ENCODE measurements at places on chromosomes 7 and 10.
A peak's percentile ranks its signal among the peaks of the same experiment; 100 is the strongest.

DNA sequence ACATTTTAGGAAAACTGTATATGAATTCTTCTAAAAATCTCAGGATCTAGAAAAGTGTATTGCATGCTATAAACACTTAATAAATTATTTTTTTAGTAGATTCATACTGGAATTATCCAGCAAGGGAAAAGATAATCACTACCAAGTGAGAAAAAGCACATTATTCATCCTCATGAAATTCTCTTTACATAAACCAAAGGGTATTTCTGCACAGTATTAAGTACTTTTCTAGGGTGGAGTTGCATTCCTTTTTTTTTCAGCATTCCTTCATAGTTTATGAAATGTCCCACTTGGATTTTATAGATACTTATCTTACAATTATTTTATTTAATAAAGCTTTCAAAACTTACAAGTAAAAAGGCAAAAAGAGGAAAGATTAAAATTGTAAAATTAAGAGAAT, 403.3 kb downstream of the HGF start:
- DNase-seq, result no peak

GRCh38 chr7:47502240-47502877, 79.6 kb downstream of the TNS3 start:
- DNase-seq, result no peak

- no peak for DNase-seq
These were observed 228.2 kb downstream of the PTEN start for GRCh38 chr10:88091490-88092061.

- DNase-seq, result no peak
These were observed 88.6 kb downstream of the RNF216 start for GRCh38 chr7:5692845-5693278.

DNA sequence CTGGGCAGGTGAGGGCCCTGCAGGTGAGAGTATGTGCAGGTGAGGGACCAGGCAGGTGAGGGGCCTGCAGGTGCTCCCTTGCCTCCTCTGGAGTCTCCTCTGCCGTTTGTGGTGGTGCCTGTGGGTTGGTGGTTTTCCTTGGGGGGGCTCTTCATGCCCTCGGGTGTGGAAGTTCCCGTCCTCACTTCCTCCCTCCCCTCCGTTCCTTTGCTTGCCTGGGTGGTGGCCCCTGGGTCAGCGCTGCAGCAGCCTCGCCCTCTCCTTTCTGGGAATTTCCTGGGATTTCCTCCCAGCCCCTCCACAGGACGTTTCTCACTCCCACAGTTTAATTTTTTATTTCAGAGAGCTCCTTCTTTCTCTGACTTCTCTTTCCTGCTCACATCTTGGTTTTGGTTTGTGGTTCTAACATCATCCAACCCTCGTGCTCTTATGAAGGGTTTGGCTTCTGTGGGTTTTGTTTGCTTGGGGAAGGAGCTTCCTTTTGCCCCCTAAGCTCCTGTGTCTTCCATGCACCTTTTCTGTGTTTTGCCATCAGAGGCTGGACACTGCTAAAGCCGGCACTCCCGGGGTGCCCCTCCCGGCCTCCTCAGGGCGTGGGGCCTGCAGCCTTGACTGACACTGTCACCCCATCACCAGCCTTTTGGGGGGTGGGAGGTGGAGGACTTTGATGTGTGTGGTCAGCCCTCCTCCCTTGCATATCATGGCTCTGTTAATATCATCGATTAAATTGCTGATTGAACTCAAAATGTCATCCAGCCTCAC, 29.2 kb upstream of the ADGRA1 start:
- DNase-seq, result no peak

DNA sequence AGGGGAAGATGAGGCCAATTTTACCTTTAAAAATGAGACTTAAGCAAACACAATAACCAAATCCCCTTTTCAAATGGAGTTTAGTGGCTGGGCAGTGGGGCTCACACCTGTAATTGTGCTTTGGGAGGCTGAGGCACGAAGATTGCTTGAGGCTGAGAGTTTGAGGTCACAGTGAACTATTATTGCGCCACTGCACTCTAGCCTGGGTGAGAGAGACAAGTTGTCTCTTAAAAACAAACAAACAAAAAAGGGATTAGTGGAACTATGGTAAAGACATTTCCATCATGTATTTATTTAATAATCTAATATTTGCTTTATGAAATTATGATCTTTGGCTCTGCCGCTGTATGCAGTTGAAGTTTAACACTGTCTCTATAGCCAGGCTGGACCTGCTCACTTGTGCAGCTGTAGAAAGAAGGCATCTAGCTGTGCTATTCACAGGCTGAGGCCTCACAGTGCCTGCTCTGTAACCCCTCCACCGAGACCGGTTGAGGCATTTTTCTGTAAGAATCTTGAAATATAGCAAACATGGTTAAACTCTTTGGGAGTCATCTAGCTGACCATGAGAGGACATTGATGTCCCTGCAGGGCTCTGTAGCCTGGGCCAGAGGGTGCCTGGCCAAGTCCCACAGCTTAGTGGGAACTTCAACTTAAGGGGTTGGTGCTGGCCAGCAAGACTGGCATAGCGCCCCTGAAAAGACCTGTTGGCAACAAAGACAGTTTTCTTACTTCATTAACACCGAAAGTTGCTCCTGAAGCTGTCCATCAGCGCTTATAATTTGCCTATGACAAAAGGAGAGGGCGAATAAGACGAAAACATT, 131.8 kb downstream of the BMPER start:
- no peak for DNase-seq

DNA sequence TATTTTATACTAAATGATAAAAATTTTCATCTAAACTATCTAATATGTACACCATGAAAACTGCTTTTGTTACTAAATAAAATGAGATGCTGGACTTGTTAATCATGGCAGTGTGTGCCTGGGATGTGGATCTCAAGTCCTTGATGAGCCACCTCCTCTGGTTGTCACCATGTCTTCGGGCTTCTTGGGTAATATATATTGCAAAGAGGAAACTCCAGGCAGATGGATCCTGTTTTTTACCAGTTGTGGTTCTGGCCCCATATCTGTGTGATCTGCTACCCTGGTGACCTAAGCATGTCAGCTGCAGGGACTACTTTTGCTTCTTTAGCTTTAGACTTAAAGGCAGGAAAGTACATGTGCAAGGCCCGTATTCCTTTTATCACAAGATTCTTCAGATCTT, 46.2 kb downstream of the TMEM60 start:
- DNase-seq, result no peak

DNA sequence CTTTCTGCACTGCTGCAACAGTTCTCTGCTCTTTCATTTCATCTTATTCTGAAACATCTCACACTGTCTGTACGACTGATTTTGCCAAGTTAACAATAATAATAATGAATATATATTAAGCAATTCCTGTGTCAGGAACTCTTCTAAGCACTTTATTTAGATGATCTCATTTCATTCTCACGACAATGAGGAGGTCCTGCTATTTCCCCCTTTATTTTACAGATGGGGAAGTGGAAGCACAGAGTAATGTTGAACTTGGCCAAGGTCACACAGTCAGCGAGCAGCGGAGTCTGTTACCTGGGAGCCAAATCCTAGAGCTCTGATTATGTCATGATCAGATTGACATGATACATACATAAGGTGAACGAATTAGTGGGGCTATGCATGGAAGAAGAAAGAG, 5.8 kb downstream of the MRC1 start:
- no peak for DNase-seq

GRCh38 chr7:149599636-149600206, 102.1 kb upstream of the ZNF746 start:
- no peak for DNase-seq

DNA sequence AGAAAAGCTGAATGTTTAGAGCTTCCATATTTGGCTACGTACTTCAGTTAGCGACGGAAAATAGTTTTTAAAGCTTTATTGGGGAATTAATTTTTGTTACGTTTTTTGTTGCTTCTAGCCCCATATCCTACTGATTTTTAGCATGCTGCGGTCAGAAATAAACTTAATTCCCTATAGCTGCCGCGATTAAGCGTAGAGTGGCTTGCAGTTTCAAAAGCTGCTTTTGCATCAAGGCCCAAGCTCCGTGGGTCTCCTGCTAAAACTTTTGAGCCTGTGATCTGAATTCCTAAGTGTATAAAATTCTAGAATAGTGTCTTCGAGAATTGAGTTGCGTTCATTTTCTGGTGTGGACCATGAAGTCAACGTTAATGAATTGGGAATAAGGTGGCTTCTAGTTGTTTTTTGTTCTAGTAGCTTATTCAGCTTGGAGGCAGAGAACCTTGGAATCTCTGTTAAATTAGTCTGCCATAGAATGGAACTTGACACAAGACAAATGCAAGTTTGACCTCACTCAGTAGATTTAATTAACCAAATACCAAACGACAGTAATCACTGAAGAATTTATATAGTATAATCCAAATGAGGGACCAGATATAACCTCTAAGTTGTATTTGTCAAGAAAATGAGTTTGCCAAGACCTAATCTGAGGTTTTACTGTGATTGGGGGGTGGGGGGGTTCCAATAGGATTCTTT, 977 bp downstream of the CALU start:
- DNase-seq, result no peak

DNA sequence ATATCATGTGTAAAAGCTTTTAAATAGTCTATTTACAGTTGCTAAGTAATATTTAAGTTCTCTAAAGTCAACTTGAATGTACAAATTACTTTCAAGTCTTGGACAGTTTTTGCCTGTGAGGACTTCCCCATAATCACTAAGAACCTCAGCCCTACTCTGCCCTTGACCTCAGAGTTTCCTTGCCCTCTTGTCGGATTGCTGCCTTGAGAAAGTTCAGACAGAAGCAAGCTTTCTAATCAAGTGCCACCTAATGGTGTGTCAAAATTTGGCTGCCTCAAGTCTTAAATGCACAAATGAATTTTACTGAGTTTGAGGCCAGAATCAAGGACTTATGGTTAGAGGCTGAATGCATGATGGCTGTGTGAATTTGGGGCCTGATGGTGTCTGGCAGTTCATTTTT, 88.3 kb upstream of the KAT6B start:
- DNase-seq, result no peak

GRCh38 chr10:102642736-102643335, 1.4 kb upstream of the TRIM8 start:
- no peak for DNase-seq

DNA sequence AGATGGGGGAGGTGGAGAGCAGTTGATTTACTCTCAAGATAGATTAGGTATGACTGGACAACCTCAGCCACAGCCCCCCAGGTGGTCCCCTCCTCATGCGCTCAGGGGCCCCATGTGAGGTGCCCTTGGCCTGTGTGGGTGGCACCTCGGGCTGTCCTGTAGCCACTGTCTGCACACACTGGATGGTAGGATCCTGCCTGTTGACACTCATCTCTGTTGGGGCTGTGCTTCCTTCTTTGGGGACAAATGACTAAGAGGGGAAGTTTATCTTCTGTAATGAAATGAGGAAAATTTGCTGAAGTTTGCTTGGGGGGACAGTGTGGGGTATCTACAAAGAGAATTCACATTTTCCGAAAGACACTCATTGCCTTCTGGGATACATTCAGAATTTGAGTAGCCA, 53.6 kb upstream of the ANTXRL start:
- peak; percentile 62 for DNase-seq

DNA sequence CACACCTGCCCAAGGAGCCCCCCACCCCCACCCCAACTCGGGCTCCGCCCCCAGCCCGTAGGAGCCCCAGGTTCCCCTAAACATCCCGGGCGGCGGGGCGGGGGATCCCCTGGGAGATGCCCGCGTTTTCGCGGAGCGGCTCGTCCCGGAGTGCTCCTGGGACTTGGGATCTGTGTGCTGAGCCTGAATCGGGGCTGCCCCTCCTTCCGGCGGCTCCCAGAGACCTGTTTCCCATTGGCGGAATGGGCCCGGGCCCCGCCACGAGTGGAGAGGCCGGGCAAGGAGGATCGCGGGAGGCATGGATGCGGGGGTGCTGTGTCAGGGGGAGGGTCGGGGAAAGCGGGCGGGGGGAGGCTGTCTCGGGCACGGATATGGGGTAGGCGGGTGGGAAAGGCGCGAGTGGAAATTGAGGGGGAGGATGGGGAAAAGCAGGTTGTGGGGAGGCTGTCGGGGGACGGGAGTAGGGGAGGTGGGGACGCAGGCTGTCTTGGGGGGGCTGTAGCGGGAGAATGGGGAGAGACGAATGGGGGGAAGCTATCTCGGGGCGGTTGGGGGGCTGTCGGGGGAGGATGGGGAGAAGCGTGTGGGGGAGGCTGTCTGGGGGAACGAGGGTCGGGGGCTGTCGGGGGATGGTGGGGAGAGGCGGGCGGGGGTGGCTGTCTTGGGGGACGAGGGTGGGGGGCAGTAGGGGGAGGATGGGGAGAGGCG, 572 bp upstream of the BHLHA15 start:
- DNase-seq, result no peak
